ENCODE measurements at places on chromosomes 4 and X.

DNA sequence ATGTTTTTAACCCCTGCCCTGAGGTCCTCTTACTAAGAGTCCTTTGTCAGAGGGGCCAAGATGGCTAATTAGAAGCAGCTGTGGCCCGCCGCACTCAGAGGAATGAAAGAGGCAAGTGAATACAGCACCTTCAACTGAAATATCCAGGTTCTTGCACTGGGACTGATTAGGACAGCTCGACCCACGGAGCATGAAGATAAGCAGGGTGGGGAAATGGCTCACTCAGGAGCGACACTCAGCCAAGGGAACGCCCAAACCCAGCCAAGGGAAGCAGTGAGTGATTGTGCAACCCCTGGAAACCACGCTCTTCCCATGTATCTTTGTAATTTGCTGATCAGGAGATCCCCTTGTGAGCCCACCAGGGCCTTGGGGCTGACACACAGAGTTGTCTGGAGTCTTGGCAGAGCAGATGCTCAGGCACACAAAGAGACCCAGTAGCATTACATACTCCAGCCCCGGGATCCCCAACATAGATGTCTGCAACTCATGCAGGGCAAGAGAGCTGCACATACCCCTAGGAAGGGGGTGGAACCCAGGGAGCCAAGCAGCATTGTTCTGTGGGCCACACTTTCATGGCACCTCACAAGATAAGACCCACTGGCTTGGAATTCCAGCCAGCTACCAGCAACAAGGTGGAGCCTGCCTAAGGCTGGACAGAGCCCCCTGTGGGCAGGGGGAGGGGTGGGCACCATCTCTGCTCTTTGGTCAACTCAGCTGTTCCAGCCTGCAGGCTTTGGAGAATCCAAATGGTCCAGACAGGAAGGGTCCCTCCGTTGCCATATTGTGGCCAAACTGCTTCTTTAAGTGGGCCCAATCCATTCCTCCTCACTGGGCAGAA lies 23.3 kb downstream of the F8A3 start:
- no peak for DNase-seq

DNA sequence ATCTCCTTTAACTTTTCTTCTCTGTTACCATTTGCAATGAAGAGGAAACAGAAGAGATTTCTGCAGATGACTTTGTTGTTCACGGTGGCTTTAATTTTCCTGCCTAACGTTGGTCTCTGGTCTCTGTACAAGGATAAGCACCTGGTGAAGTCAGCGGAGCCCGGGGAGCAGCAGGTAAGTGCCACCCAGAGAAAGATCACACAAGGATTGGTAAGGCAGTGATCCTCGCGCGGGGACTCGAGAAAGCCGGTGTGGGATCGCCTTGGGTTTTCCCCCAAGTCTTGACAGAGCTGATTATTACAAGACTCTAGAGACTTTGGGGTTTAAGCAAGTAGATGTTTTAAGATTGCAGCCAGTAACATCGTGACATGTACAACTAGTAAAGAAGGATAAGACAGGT lies 1.3 kb downstream of the GALNTL6 start:
- no peak for DNase-seq

DNA sequence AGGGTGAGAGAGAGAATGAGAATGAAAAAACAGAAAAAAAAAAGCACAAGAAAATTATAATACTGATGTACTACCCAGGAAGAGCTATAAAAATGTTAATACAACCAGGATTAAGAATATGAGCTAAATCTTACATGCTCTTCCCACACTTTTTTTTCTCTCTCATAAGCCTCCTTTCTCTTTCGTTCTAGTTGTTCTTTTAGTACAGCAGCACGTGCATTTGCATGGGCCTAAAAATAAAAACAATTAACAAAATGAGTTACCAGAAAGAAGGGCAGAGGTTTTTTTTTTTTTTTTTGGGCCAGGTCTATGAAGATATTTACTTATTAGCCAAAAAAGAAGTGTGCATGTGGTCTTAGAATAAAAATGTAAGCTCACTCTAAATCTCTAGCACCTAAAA lies 105.5 kb downstream of the NEK1 start:
- DNase-seq: no peak

DNA sequence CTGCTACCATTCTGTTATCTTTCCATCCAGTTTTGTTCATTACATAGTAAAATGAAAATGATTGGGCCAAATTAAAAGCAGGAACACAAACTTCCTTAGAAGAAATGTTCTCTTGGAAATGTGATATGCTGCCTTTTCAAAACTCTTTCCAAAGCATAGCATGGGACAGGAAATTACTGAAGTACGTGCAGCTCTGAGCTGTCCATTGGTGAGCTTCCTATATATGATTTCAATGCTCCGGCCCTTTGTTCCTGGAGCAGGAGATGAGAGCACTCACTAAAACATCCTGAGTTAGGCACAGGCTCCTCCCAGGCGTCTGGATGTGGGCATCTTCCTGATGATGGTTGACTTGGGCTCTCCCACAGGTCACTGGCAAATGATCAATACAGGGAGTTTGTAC lies 33.0 kb upstream of the ANXA3 start:
- DNase-seq: no peak

GRCh38 chrX:10556405-10556804 lies 64.0 kb downstream of the MID1 start:
- no peak for DNase-seq

GRCh38 chrX:66191563-66191962 lies 27.5 kb downstream of the HEPH start:
- DNase-seq: no peak

- DNase-seq: no peak
Observed at GRCh38 chr4:148786699-148787098, 344.5 kb upstream of the NR3C2 start.

GRCh38 chr4:74578329-74578728 lies 133.4 kb downstream of the AREG start:
- DNase-seq: no peak

DNA sequence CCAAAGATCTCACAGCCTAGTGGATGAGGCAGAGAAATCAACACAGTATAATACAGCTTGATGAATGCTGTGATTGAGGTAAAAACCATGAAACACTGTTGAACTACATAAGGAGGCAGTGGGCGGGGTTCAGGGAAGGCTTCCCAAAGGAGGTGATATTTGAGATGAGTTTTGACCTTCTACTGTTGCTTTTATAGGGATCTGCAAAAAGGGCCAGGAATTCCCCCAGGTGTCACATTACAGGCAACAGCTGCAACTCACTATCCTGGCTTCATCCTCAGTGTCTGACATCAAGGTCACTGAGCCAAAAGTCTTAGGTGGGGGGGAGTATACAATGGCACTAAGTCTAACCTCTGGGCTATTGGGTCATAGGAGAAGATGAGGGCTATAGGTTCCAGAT lies 185.7 kb upstream of the NRK start:
- no peak for DNase-seq

DNA sequence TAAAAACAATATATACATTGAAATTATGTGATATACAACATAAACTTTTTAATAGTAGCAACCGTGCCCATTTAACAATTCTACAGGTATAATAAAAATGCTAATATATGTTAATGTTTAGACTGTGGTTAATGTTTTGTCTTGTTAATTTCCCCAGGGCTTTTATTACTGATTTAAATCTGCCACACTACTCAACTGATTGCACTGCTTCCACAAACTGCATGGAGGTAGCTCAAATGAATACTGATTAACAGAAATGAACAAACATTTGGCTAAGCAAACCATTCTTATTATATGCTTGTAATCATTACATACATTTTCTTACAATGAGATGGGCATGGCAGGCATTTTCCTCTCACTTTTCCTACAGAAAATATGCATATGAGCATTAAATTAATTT lies 275.9 kb downstream of the GPC3 start:
- DNase-seq: no peak

- DNase-seq: no peak
Observed at GRCh38 chr4:155187989-155188388, 20.4 kb upstream of the NPY2R start.

DNA sequence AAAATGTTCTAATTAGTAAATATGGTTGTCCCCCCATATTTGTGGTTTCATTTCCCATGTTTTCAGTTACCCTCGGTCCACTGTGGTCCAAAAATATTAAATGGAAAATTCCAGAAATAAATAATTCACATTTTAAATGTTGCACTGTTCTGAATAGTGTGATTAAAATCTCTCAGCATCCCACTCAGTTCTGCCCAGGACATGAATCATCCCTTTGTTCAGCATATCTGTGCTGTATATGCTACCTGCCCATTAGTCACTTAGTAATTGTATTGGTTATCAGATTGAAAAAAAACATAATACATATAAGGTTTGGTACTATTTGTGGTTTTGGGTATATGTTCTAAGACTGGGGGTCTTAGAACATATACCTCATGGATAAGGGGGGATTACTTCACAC lies 55.1 kb upstream of the NXF3 start:
- DNase-seq: no peak

DNA sequence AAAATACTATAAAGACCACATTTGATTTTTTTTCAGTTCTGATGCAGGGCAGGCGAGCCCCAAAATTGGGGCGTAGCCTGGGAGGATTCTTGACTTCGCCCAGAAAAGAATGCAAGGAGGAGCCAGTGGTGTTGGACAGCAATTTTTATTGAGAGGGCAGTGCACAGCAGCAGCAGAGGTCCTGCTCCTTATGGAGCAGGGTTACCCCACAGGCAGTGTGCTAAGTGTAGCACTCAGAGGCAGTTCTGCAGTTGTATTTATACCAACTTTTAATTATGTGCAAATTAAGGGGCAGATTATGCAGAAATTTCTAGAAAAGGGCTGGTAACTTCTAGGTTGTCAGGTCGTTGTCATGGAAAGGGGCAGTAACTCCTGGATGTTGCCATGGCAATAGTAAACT lies 69.9 kb downstream of the GASK1B start:
- DNase-seq: no peak

- DNase-seq: no peak
Observed at GRCh38 chrX:30965767-30966166, 76.7 kb upstream of the TAB3 start.

- no peak for DNase-seq
Observed at GRCh38 chr4:83128240-83128929, 13.9 kb upstream of the PLAC8 start.

DNA sequence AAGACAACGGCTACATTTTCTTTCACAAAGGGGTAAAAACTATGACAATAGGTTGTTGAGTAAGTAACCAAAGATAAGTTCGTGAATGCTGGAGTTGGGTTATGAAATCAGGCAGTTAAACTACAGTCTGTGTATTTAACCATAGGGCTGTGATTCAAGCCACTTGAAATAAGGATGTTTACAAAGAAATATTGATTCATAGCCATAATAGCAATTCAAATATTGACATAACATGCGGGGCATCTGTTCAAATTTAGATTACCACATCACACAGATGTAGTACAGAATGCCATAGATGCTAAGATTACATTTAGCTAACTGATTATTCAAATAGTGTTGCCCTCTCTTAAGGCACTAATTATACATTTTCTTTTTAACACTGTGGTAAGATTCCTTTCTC lies 364.1 kb downstream of the FSTL5 start:
- no peak for DNase-seq
